ENCODE measurements at places on chromosomes 5 and 9. TPM values are rescaled to one million over a fixed set of nuclear protein-coding genes. Genes with fewer than 3 reads are reported as not detected.

Gene CTXN3
- not detected for total RNA-seq

Gene SLC24A2
- not detected for total RNA-seq

Gene SPATA31A6
- not detected for total RNA-seq

Gene ENTREP1
- 0.62 TPM for total RNA-seq

Gene PBX3
- 13.0 TPM for total RNA-seq

Gene HMHB1
- not detected for total RNA-seq

Gene CDKN2B
- not detected for total RNA-seq

Gene QRFP
- not detected for total RNA-seq

Gene PCDHA6
- total RNA-seq = not detected

Gene ADAMTS19
- total RNA-seq = not detected

Gene FAM200C
- total RNA-seq = 2.3 TPM

Gene CLIC3
- 3.7 TPM for total RNA-seq

Gene LRRC8A
- 64.4 TPM for total RNA-seq

Gene ADCY2
- not detected for total RNA-seq

Gene NR4A3
- 1.5 TPM for total RNA-seq

Gene SLC31A2
- total RNA-seq = 7.0 TPM

Gene PCDHAC2
- total RNA-seq = 7.4 TPM

Gene TMEM174
- total RNA-seq = not detected

Gene TSLP
- not detected for total RNA-seq

Gene ZNF354B
- 6.1 TPM for total RNA-seq

Gene PJA2
- 18.0 TPM for total RNA-seq

Gene NAIP
- 0.67 TPM for total RNA-seq

Gene ZNF462
- total RNA-seq = 3.6 TPM

All from A549 treated with ZK216348 at 1 μM for 4 hours (cell line).